ENCODE measurements at places on chromosomes 3 and 15.

- DNase-seq = no peak
These were observed 102.3 kb upstream of the NR2E3 start for GRCh38 chr15:71708051-71708429.

DNA sequence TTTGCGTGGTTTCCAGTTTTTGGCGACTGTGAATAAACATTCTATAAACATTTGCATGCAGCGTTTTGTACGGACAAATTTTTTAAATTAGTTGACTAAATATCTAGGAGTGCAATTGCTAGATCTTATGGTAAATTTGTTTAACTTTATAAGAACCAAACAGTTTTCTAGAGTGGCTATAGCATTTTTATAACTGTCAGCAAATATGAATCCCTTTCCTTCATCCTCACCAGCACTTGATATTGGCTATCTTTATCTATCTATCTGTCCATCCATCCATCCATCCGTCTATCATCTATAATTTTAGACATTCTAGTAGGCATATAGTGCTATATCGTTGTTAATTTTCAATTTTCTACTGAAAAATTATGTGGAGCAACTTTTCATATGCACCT is 158.4 kb upstream of the CHRNA7 start:
- no peak for DNase-seq

- DNase-seq = no peak
These were observed 71.6 kb upstream of the RPL35A start for GRCh38 chr3:197878427-197878826.

GRCh38 chr3:60079076-60079475 is 1029.3 kb upstream of the CFAP20DC start:
- no peak for DNase-seq

DNA sequence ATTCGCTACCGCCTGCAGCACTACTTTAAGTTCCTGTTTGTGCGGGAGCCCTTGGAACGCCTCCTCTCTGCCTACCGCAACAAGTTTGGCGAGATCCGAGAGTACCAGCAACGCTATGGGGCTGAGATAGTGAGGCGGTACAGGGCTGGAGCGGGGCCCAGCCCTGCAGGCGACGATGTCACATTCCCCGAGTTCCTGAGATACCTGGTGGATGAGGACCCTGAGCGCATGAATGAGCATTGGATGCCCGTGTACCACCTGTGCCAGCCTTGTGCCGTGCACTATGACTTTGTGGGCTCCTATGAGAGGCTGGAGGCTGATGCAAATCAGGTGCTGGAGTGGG is 995 bp downstream of the CHST14 start:
- no peak for DNase-seq

GRCh38 chr3:112894258-112894657 is 47.6 kb upstream of the CD200R1L start:
- DNase-seq = no peak

- no peak for DNase-seq
These were observed 93.4 kb downstream of the KCNMB2 start for GRCh38 chr3:178629430-178630178.

DNA sequence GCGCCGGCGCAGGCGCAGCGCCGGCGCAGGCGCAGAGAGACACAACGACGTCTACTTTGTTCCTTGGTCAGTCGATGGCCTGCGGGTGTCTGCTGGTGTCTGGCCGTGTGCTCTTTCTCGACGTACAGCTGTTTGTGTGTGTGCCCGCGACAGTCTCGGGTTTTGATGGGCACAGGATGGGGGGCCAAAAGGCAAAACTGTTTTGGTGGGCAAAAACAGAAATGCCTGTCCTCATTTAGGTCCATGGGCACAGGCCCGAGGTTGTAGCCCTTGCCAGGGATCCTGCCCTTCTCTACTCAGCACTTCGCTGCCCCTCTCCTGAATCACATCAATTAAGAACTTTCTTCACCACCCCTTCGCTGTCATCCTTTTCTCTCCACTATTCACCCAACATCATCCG is 184.8 kb upstream of the CHL1 start:
- no peak for DNase-seq

DNA sequence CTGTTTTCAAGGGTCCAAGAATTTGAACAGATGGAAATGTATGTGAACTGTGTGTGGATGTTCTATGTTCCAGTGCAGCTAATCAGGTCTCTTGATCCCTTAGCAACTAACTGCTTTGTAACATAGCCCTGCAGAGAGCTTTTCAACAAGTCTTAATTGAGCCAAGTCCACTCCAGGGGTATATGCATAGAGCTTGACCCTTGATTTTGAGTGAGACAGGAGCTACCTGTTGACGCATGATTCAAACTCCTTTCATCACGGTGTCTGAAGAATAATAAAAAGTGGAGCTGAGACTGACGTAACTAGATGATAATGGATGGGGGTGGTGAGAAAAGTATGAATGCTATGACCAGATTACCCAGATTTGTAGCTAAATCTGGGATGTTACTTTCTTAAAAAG is 93.3 kb upstream of the CCDC54 start:
- DNase-seq = no peak

DNA sequence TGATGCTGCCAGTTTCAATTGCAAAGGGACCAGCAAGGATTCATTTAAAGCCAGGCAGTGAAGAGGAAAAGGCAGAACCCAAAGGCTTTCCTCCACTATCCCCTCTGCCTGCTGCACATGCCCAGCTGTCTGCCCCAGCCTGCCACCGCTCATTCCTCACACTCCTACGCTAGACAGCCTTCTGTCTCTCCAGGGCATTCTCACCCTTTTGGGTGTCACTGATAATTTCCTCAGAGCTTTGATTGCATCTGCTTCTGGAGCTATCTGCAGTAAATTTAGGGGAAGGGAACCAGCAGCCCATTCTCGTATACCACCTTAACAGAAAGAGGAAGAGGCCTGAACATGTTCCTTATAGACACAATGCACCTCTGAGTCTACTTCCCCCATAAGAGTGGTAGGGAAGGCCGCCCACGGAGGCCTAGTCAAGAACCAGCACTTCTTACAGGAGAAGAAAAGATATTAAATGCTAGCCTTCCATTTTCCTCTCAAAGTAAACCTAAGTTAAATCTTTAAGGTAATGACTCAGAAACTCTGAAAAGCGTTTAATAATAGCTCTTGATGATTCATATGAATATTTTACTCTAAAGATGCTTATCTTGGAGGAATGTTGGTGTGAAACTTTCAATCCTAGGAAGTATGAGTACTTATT is 20.9 kb downstream of the NUDT16 start:
- DNase-seq = no peak

DNA sequence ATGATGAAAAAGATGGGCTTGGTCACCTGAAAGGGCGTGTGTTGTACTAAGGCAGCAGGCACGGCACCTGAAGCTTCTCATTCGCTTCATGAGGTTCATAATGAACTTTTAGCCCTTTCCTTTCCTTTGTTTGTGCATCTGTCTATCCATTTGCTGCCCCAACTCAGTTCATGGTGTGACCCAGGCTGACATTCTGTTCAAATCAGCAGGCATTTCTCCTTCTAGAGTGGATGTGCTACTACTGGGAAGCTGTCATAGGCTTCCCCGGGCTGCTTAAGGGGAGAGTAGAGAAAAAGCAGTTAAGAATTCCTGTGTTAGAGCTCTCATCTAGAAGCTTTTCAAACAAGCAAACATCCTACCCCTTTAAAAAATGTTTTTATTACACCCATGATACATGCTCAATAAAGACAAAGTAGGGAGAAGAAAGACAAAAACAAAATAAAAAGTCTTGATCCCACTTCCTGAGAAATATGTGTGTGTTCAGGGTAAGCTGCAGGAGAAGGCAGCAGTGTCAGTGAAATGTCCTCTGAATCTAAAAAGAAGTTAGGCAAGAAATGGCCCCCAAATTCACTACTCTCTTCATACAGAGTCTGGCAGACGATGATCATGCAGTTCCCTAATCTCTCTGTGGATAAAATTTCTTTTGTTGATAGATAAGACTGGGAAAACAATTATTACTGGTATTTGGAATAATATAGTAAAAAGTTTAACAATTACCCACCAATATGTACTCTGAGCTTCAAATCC is 136.9 kb upstream of the PFN2 start:
- DNase-seq = no peak

DNA sequence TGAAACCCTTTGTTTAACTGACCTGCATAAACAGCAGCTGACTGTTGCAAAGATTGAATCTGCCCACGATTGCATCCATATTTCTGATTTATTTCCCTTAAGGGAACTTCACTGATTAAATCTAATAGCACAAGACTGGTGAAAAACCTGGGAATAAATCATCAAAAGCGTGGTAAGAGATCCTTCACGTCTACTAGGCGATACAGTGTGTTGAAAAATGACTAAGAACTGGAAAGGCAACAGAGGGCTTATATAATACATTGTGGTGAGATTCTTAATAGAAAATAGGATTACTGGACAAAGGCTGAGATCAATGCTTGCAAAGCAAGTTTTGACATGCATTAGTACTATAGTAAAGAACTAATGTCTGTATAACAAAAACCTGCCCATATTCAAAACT is 49.0 kb downstream of the POLQ start:
- DNase-seq = no peak

DNA sequence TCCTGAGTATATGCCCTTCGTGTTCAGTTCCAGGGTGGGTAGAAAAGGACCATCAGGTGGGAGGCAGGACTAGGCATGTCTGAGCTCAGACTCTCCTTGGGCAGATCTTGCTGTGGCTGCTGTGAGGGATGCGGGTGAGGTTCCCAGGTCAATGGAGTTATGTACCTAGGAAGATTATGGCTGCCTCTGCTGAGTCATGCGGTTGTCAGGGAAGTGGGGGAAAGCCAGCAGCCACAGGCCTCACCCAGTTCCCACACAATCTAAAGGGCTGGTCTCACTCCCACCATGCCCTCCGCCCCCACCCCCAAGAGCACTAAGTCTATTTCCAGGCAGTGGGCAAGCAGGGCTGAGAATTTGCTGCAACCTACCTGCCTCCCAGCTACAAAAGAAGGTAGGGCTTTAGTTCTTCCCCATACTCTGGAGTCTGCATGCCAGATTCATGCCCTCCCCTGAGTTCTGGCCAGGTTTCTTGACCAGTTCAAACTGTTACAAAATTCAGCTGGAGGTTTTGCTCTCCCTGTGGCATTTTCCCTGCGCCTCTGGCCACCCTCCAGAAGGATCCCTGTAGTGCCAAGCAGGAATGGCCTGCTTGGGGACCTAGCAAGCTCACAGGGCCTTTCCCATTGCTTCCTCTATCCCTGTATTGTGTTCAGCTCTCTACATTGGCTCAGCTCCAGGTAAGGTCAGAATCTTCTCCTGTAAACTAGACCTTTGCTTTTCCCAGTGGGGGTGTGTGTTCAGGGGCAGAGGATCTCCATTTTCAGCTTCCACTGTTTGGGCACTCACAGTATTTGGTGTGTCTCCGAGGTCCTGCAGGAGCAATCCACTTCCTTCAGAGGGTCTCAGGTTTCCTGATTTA is 12.7 kb upstream of the TMCO5A start:
- DNase-seq = no peak

- no peak for DNase-seq
These were observed 354.6 kb upstream of the ROPN1 start for GRCh38 chr3:124346487-124346886.

DNA sequence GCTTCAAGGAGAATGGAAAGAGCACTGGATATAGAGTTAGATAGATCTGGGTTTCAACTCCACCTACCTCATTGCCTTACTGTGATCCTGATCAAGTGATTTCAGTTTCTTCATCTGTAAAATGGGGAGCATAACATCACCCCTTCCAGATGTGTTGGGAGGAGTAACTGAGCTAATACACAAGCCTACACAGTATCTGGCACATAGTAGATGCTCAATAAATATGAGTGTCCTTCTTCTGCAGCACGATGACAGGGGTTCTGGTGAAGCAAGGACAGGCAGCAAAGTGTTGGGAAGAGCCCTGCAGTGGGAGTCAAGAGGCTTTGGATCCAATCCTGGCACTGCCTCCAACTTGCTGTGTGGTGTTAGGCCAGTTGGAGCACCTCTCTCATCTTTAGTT is 270.0 kb downstream of the UACA start:
- no peak for DNase-seq

DNA sequence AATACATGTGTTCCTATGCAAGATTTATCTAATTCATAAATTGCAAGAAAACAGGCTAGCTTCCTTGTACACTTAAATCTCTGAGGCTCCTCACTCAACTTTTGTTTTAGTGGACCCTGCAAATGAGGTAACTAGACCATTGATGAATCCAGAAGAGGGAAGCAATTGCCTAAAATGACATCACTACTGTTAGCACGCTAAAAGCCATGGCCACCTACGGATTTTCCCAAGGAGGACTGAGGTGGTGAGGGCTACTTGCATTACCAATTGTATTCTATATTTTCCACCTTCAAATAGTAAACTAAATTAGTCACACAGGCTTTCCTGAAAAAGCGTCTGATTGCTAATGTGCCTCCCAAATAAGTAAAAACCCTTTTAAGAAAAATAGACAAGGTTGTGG is 140.7 kb downstream of the GADL1 start:
- DNase-seq = no peak

- DNase-seq = no peak
These were observed 56.0 kb upstream of the MME start for GRCh38 chr3:155024006-155024638.

DNA sequence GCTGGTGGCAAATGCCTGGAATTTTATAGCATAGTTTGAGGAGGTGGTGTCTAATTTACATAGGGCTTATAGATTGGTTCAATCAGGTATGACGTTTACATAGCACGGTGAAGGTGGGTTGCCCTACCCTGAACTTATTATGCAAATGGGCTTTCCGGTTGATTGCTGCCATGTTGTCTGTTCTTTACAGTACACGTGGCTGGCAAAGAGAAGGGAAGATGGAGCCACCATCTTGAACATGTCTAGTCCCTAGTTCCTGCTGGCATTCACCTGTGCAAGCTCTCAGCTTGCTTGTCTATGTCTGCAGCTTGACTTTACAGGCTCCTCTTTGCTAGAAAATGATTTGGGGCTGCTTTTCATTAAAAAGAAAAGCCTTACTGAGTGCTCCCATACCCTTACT is 14.0 kb upstream of the STAC start:
- DNase-seq = no peak

DNA sequence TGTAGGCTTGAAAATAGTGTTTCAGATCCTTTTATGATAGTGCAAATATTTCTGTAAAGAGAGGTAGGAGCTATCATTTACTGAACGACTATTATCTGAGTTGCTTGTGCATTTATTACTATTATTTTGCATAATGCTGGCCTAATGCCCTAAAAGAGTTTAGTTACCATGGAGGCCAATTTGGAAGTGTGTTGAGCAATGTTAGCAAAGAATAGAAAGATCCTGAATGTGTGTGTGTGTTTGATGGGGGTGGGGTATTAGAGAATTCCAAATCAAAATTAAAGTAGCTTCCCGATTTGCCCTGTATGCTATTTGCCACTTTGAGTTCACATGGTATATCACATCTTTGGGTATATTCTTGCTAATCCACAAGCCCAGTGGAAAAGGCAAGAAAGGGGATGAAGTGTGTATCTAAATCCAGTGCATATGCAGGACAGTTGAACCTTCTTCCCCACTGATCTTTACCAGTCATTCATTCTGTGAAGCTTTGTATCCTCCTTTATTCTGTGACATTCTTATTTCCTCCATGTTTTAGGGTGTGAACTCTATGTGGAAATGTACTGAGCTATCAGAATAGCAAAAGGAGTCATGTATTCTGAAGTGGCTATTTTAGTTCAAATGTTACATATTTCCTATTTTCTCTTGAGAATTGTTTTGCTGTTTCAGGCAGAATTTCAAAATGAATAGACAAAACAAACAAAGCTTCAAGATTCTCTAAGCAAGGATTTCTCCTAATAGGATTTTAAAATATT is 45.7 kb upstream of the PLSCR5 start:
- DNase-seq = no peak

GRCh38 chr15:75229191-75230015 is 27.7 kb downstream of the C15orf39 start:
- no peak for DNase-seq

Data from NCI-H1417 treated with DMSO at 0.1 percent for 48 hours (cell line).